Right ventricle myocardium superior (tissue), 1 donor: ENCODE measurements at places on chromosomes 4 and X. TPM values are rescaled to one million over a fixed set of nuclear protein-coding genes. Genes with fewer than 3 reads are reported as not detected.

- DNase-seq, result no peak
Observed at GRCh38 chrX:131881194-131881593, 141.9 kb upstream of the STK26 start.

Gene SH3RF1
- total RNA-seq, result 8.3 TPM

DNA sequence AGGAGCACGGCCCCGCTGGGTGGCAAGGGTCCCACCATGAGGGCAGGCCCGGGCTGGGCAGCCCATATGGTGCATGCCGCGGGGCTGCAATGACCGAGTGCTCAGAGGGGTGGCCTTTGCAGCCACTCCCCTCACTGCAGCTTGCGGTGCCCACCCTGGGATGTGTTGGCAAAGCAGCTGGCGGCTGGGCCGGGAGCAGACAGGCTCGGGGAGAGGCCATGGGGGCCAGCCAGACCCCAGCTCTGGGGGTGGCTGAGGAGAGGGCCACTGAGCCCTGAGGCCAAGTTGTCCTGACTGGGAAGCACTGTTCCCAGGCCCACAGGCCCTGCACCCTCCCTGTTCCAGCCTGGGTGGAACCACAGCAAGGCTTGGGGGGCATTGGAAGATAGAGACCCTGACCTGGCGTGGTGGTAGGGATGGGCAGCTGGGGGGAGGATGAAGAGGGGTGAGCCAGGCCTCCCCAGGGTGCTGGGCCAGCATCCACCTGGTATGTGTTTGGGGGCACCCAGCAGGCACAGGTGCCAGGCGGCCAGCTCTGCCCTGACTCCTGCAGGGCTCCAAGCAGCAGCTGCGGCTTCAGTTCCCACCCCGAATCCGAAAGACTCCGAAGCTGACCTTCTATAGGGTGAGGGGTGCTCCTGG is 18.4 kb upstream of the RNF4 start:
- DNase-seq, result no peak

GRCh38 chr4:52235552-52236201 is 184.6 kb downstream of the SPATA18 start:
- no peak for DNase-seq

DNA sequence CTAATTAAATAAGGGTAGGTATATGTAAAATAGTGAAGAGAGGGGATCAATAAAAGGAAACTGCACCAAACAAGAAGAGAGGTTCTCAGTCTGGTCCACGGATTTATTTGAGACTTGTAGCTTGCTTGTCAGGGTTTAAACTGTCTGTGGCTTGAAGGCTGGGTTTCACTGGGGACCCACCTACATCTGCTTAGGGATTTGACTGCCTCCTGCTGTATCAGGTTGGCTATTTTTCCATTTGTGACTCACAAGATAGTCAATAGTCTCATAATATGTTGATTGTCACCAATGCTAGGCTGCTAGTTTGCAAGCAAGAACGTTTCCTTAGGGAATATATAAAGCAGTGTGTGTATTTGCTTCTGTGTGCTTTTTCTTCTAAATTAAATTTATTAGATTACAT is 1950.7 kb upstream of the IGFBP7 start:
- DNase-seq, result no peak

Gene PABPC1L2B
- not detected for total RNA-seq

DNA sequence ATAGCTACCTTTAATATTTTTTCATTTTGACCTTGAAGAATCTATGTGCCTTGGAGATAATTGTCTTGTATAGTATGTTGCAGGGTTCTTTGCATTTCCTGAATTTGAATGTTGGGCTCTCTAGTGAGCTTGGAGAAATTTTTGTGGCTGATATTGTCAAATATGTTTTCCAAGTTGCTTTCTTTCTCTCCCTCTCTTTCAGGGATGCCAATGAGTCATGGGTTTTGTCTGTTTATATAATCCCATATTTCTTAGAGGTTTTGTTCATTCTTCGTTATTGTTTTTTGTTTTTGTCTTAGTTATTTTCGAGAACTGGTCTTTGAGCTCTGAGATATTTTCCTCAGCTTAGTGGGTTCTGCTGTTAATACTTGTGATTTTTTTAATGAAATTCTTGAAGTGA is 20.7 kb downstream of the RAB40AL start:
- DNase-seq, result no peak

DNA sequence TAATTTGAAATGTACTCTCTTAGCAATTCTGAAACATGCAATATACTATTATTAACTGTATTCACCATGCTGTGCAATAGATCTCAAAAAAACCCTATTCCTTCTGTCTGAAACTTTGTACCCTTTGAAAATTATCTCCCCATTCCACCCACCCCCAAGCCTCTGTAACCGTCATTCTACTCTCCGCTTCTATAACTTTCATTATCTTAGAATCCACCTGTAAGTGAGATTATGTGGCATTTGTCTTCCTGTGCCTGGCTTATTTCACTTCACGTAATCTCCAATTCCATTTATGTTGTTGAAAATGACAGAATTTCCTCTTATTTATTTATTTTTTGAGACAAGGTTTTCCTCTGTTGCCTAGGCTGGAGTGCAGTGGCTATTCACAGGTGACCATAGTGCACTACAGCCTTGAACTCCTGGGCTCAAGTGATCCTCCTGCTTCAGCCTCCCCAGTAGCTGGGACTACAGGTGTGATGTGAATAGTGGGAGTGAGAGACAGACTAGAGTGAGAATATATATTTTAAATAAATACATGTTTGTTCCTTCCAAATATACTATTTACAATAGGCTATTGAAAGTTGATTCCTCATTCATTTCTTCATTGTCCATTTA is 30.5 kb downstream of the VSIG4 start:
- no peak for DNase-seq

DNA sequence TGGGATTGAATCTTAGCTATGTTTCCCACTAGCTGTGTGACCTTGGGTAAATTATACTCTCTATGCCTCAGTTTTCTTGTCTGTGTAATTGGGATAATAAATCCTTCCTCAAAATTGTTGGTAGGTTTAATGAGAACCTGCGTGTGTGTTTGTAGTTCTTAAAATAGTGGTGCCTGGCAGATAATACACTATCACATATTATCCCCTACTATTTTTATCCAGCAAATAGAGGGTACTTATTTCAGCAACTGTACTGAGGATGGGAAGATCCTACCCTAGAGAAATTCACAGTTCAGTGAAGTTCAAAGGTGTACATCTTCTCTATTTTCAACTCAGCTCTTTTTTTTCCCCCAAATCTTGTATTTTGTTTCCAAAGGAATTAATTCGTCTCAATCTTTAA is 17.2 kb downstream of the ABHD18 start:
- no peak for DNase-seq

- DNase-seq, result no peak
Observed at GRCh38 chrX:129795584-129795983, 15.8 kb downstream of the SASH3 start.

Gene GPRASP1
- total RNA-seq, result 3.8 TPM

Gene MGARP
- 0.48 TPM for total RNA-seq

DNA sequence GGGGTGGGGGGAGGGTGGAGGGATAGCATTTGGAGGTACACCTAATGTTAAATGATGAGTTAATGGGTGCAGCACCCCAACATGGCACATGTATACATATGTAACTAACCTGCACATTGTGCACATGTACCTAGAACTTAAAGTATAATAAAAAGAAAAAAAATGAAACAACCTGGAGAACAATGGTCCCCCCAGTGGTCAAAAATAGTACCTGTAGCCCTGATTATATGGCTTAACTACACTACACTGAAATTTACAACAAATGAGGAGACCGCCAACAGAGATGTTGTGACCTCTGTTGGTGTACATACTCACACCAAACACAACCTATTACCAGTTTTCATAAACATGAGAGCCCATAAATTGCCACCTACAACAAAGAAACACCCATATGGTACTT is 7.3 kb upstream of the MAGEE1 start:
- DNase-seq, result no peak

Gene GK2
- total RNA-seq, result not detected

GRCh38 chrX:22742174-22742573 is 257.6 kb upstream of the DDX53 start:
- no peak for DNase-seq

Gene GPC4
- 8.9 TPM for total RNA-seq

DNA sequence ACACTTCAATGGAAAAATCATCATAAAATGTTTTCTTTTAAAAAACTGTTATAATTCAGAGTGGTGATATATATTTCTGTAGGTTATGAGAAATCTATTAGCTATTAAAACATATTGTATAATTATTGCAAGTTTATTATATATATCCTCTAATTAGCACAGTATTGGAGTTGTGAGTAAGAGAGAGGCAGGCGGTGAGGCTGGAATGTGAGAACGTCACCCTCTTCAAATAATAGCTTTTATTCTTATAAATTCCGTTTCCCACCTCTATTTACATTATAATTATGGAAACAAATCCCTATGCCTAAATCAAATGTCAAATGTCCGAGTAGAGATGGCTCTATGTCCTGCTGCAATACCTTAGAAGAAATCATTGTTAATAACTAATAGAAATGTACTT is 292.9 kb downstream of the ADGRL3 start:
- no peak for DNase-seq

Gene BRS3
- total RNA-seq, result not detected

- DNase-seq, result peak; percentile 44
Observed at GRCh38 chr4:24471486-24472160, 112.7 kb downstream of the DHX15 start.

DNA sequence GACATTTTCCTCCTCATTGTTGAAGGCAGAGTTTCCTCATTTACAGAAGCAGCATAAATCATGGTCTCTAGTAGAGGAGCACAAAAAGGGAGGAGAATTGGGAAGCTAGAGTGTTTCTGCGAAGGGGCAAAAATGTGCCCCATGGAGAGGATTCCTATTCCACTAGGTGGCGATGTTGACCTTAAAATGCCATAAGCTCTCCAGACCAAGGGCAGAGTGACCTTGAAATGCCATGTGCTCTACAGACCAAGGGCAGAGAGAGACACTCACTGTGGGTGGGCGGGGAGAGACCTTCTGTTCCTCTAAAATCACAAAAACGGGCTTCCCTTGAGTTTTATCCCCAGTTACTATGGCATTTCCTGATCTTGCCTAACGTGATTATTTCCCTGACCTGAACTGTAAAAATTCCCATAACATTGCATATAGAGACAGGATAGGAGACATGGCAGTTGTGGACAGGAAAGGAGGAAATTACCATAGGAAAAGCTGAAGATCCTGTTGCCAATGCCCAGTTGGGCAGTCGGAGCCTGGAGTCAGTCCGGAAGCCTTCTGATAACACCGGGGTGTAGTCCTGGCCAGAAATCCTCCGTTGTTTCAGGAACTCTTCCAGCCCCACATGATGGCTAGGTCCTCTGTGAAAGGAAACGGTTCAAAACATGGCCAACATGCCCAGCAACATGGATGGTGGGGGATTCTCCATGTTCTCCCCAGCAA is 567.7 kb downstream of the MAGEB5 start:
- no peak for DNase-seq

Gene FAM184B
- total RNA-seq, result not detected

Gene CYP4V2
- total RNA-seq, result 25.3 TPM

Gene ARAP2
- total RNA-seq, result 2.4 TPM

Gene FGF13
- 0.43 TPM for total RNA-seq

- DNase-seq, result no peak
Observed at GRCh38 chr4:33882246-33882990, 2361.9 kb downstream of the ARAP2 start.

Gene FAM241A
- total RNA-seq, result 7.4 TPM

- no peak for DNase-seq
Observed at GRCh38 chr4:145097331-145097820, 620 bp downstream of the ANAPC10 start.

DNA sequence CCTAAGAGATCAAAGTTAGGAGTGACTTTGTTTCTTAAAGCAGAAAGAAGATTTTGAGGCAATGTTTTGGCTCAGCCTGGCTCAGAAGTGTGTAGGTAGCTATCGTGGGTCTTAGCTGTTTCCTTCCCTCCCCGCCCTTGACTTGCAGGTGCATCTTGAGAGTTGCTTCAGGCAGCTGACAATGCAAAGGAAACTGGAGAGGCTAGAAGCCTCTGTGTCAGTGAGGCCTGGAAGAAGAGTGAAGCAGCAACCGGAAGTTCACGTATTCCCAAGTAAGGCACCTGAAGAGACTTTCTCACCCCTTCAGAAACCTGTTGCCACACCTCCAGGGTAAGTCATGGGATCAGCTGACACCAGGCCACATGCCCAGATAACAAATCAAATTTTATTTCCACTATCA is 10.6 kb upstream of the XKRX start:
- no peak for DNase-seq

Gene MAGEB2
- total RNA-seq, result not detected

Gene SLC9A6
- total RNA-seq, result 16.1 TPM

Gene PNMA5
- not detected for total RNA-seq

- DNase-seq, result no peak
Observed at GRCh38 chrX:17086317-17086716, 139.9 kb downstream of the REPS2 start.

DNA sequence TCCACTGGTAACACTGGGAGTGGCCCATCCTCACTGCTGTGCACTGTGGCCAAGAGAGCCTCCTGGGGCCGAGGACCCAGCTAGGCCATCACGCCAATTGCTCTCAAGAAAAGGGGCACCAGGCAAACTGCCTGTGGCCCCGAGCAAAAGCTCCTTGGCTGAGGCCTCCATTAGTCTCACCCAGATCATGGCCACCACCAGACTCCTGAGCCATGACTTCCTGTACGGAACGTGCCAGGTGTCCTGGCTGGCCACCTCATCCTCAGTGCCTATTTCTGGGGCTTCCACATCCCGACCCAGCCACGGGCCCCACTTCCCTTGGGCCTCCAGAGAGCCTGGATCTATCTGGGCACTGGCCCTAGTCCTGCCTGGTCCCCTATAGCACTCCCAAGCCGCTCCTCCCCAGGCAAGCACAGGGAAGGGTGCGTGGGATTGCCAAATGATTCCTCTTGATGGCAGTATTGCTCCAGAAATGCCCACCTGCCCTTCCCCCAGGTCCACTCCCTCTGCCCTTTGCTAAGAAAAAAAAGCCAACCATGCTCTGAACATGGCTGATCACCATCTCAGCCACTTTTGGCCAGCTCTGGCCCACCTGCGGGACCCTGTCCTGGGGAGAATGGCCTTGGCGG is 212.6 kb upstream of the AGTR2 start:
- no peak for DNase-seq

Gene KLF8
- 3.2 TPM for total RNA-seq

GRCh38 chrX:53239474-53239873 is 14.5 kb upstream of the KDM5C start:
- DNase-seq, result no peak

Gene CLDN22
- not detected for total RNA-seq

Gene XAGE1A
- not detected for total RNA-seq
